ENCODE measurements at places on chromosomes 7 and 10.
A peak's percentile ranks its signal among the peaks of the same experiment; 100 is the strongest.

DNA sequence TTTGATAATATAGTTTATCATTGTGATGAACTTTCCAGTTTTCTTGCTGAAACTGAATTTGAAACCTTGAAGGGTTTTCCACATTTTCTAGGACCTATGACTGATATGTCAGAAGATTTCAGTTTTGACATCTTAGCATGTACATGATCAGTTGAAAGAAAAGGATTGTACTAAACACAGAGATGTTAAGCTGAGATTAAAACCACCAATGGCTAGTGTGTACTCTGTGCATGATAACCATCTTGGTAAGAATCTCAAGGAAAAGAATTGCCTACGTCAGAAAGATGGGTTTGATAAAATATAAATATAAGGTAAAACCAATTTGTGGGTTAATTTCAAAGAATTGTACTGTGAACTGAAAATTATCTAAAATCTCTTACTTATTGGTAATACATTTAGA is 776.4 kb downstream of the GATA3 start:
- H3K27ac ChIP-seq: no peak overlapping the region
- H3K4me3 ChIP-seq: no peak overlapping the region
- peaks cover under 1% of the 10 kb centered on the region for H3K27me3 ChIP-seq
- no peaks in the 10 kb centered on the region for H3K4me1 ChIP-seq

DNA sequence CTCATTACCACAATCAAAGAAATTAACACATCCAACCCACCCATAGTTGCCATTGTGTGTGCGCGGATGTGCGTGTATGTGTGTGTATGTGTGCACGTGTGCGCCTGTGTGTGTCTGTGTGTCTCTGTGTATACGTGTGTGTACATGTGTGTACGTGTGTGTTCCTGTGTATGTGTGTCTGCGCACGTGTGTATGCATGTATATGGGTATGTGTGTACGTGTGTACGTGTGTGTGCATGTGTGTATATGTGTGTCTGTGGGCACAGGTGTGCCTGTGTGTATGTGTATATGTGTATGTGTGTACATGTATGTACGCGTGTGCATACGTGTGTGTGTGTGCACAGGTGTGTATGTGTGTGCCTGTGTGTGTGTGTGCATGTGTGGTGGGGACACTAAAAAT is 48.9 kb downstream of the EGFR start:
- no peak overlapping the region for H3K4me3 ChIP-seq
- no peak overlapping the region for H3K27ac ChIP-seq
- H3K36me3 ChIP-seq: no peaks in the 10 kb centered on the region
- no peaks in the 10 kb centered on the region for H3K4me1 ChIP-seq

GRCh38 chr10:22133749-22134624 is 83.8 kb downstream of the EBLN1 start:
- H3K27ac ChIP-seq: no peak overlapping the region
- H3K27me3 ChIP-seq: peaks cover 34% of the 10 kb centered on the region
- H3K4me1 ChIP-seq: peaks cover 9% of the 10 kb centered on the region
- no peak for DNase-seq
- H3K36me3 ChIP-seq: peaks cover 4% of the 10 kb centered on the region

DNA sequence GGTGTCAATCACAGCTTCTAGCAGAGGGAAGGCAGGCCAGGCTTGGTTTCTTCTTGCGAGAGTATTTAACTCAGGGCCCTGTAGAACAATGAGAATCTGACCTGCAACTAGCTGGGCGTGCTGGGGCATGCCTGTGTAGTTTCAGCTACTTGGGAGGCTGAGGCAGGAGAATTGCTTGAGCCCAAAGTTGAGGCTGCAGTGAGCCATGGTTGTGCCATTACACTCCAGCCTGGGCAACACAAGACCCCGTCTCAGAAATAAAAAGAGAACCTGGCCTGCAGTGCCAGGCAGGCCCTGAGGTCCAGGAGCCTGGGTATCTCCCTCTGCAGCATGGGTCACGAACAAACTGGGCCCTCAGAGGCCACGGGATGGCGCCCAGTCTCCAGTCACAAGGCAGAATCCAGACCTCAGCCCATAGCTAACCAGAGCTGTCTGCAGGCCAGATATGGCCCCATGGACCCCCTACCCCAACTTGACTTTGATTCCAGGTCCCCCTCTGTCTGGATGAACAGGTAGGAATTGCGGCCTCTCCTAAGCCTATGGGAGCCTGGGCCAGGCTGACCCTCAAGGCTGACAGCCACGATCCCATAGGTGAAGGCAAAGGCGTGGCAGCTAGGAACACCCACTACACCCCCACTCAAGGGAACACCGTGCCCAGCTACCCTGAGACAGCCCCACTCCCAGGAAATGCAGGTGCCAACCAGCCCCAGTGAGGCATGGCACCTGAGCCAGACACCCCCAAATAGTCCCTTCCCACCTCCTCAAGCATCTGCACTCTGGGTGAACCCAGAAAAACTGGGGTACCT is 102.7 kb upstream of the TNRC18 start:
- H3K4me1 ChIP-seq: peaks cover 34% of the 10 kb centered on the region
- peaks cover 20% of the 10 kb centered on the region for H3K36me3 ChIP-seq
- H3K27me3 ChIP-seq: no peaks in the 10 kb centered on the region
- peak overlapping the region; percentile 98 for H3K4me3 ChIP-seq
- H3K27ac ChIP-seq: peak overlapping the region; percentile 98
- DNase-seq: no peak

DNA sequence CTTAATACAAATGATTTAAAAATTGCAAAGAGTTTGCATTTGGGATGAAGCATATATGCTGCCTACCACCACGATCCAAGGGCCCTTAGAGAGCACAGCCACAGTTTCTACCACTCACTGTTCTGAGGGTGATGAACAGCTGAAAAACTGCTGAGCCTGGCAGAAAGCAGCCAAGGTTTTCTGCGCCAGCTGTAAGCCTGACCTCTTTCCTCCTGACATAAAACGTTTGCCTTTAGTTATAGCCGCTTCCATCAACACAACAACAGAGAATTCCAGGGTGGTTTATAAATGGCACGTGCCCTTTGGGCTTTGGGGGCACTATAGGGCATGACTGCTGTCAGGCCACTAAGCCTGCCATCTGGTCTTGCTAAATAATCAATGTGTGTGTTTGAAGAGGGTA is 222.8 kb downstream of the RELN start:
- H3K27ac ChIP-seq: no peak overlapping the region
- H3K4me1 ChIP-seq: no peaks in the 10 kb centered on the region
- peaks cover 11% of the 10 kb centered on the region for H3K27me3 ChIP-seq
- H3K4me3 ChIP-seq: no peak overlapping the region

GRCh38 chr10:17435187-17435586 is 19.2 kb downstream of the ST8SIA6 start:
- H3K27ac ChIP-seq: no peak overlapping the region
- H3K4me3 ChIP-seq: no peak overlapping the region
- H3K36me3 ChIP-seq: peaks cover 6% of the 10 kb centered on the region
- DNase-seq: no peak
- H3K4me1 ChIP-seq: peaks cover 17% of the 10 kb centered on the region
- H3K27me3 ChIP-seq: peaks cover 22% of the 10 kb centered on the region

GRCh38 chr10:132627666-132628531 is 90.3 kb downstream of the INPP5A start:
- peaks cover 39% of the 10 kb centered on the region for H3K4me1 ChIP-seq
- no peak for DNase-seq
- H3K27ac ChIP-seq: no peak overlapping the region
- H3K4me3 ChIP-seq: no peak overlapping the region

DNA sequence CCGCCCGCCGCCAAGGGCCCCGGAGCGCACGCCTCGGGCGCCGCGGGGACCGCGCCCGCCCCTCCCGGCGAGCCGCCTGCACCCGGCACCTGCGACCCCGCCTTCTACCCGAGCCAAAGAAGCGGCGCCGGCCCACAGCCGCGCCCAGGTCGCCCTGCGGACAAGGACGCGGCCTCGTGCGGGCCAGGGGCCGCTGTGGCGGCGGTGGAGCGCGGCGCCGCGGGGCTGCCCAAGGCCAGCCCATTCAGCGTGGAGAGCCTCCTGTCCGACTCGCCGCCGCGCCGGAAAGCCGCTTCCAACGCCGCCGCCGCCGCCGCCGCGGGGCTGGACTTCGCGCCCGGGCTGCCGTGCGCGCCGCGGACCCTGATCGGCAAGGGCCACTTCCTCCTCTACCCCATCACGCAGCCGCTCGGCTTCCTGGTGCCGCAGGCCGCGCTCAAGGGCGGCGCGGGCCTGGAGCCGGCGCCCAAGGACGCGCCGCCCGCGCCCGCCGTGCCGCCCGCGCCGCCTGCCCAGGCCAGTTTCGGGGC is 3.5 kb downstream of the UNCX start:
- peaks cover 9% of the 10 kb centered on the region for H3K36me3 ChIP-seq
- no peak overlapping the region for H3K4me3 ChIP-seq
- peaks cover 13% of the 10 kb centered on the region for H3K4me1 ChIP-seq
- peaks cover 51% of the 10 kb centered on the region for H3K27me3 ChIP-seq
- DNase-seq: no peak
- H3K27ac ChIP-seq: no peak overlapping the region

- H3K36me3 ChIP-seq: no peaks in the 10 kb centered on the region
- peaks cover 13% of the 10 kb centered on the region for H3K4me1 ChIP-seq
- H3K27me3 ChIP-seq: no peaks in the 10 kb centered on the region
- no peak overlapping the region for H3K4me3 ChIP-seq
These were observed 39.2 kb upstream of the CARD11 start for GRCh38 chr7:3082831-3083230.

GRCh38 chr7:5433181-5433580 is 9.5 kb upstream of the TNRC18 start:
- H3K4me3 ChIP-seq: no peak overlapping the region
- peaks cover 66% of the 10 kb centered on the region for H3K27me3 ChIP-seq
- DNase-seq: no peak
- H3K4me1 ChIP-seq: peaks cover 6% of the 10 kb centered on the region
- H3K27ac ChIP-seq: no peak overlapping the region

- H3K27me3 ChIP-seq: peaks cover 50% of the 10 kb centered on the region
- no peak overlapping the region for H3K27ac ChIP-seq
- no peak for DNase-seq
- H3K4me1 ChIP-seq: peaks cover 8% of the 10 kb centered on the region
These were observed 5.7 kb downstream of the ELN start for GRCh38 chr7:74033372-74034311.

GRCh38 chr7:122652876-122653275 is 46.0 kb downstream of the RNF133 start:
- no peak overlapping the region for H3K4me3 ChIP-seq
- no peak overlapping the region for H3K27ac ChIP-seq
- no peaks in the 10 kb centered on the region for H3K36me3 ChIP-seq
- H3K4me1 ChIP-seq: no peaks in the 10 kb centered on the region
- H3K27me3 ChIP-seq: no peaks in the 10 kb centered on the region

DNA sequence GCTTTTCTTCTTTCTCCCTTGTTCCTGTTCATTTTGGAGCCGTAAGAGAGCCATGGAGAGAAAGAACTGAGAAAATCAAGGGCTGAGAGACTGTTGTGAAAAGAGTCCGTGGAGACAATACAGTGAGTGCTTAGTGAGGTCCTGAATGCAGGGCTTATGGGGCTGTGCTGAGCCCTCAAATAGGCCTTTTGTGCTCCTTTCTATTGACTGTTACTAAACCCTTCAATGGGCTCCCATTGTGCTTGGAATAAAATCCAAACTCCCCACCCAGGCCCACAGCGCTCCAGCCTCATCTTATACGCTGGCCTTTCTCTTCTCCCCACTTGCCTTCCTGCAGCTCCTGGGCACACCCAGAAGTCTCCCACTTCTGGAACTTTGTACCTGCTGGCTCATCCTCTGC is 243.1 kb upstream of the HABP2 start:
- H3K4me1 ChIP-seq: no peaks in the 10 kb centered on the region
- peaks cover 39% of the 10 kb centered on the region for H3K27me3 ChIP-seq
- no peaks in the 10 kb centered on the region for H3K36me3 ChIP-seq
- no peak overlapping the region for H3K4me3 ChIP-seq
- DNase-seq: no peak

- no peak for DNase-seq
- peaks cover 4% of the 10 kb centered on the region for H3K27me3 ChIP-seq
- H3K27ac ChIP-seq: no peak overlapping the region
- no peaks in the 10 kb centered on the region for H3K36me3 ChIP-seq
- no peak overlapping the region for H3K4me3 ChIP-seq
These were observed 393.6 kb upstream of the CELF2 start for GRCh38 chr10:10623958-10624566.

DNA sequence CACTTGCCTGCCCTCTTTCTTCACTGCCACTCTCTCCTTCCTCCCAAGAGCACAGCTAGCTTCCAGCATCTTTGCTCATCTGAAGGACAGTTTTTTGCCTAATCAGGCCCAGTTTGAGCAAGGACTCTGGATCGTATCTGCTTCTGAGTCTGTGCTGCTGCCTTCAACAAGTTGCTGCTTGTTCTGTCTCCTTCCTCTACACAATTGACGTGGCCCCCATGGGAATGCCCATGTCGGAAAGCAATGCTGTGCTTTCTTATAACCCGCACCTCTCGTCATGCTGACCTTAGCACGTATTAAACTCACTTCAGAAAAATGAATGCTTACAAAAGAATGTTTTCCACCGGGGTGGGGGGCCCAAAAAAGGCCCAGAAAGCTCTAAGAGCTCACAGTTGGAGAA is 324.7 kb upstream of the C7orf33 start:
- peaks cover 41% of the 10 kb centered on the region for H3K27me3 ChIP-seq
- H3K36me3 ChIP-seq: no peaks in the 10 kb centered on the region
- DNase-seq: no peak
- no peak overlapping the region for H3K4me3 ChIP-seq
- H3K27ac ChIP-seq: peak overlapping the region; percentile 6

DNA sequence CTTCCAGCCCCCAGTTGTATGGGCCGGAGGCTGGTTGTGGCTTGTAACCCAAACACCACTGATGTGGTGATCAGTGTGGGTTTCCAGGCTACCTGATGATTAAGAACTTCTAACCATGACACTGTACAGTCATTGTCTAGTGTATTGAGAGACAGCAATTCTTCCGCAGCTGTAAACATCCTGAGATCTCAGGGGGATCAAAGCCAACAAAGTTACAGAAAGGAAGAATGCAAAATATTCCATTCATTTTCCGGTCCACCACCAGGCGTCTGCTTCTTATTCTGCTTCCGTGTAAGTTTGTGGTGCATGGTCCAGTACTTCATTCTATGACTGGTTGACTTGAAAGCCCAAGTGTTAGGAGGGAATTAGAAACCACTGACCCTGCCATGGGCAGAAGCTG is 10.3 kb upstream of the GLI3 start:
- no peaks in the 10 kb centered on the region for H3K36me3 ChIP-seq
- H3K27ac ChIP-seq: no peak overlapping the region
- no peaks in the 10 kb centered on the region for H3K4me1 ChIP-seq
- H3K27me3 ChIP-seq: peaks cover 7% of the 10 kb centered on the region

- no peaks in the 10 kb centered on the region for H3K27me3 ChIP-seq
- H3K36me3 ChIP-seq: no peaks in the 10 kb centered on the region
- H3K4me1 ChIP-seq: peaks cover 11% of the 10 kb centered on the region
- no peak for DNase-seq
- no peak overlapping the region for H3K4me3 ChIP-seq
These were observed 62.5 kb downstream of the CSGALNACT2 start for GRCh38 chr10:43200538-43201390.

GRCh38 chr7:106339513-106340246 is 54.9 kb upstream of the NAMPT start:
- no peak overlapping the region for H3K27ac ChIP-seq
- DNase-seq: no peak
- peaks cover under 1% of the 10 kb centered on the region for H3K4me1 ChIP-seq

- H3K27ac ChIP-seq: peak overlapping the region; percentile 39
- H3K4me1 ChIP-seq: no peaks in the 10 kb centered on the region
- H3K27me3 ChIP-seq: no peaks in the 10 kb centered on the region
- peaks cover 15% of the 10 kb centered on the region for H3K36me3 ChIP-seq
- no peak for DNase-seq
- no peak overlapping the region for H3K4me3 ChIP-seq
These were observed 42.8 kb downstream of the NSUN6 start for GRCh38 chr10:18608596-18608995.

- peaks cover 83% of the 10 kb centered on the region for H3K27me3 ChIP-seq
- H3K27ac ChIP-seq: no peak overlapping the region
- H3K4me3 ChIP-seq: no peak overlapping the region
- H3K4me1 ChIP-seq: peaks cover 12% of the 10 kb centered on the region
These were observed 79.7 kb downstream of the CDH23 start for GRCh38 chr10:71476228-71477011.
